ENCODE measurements at places on chromosomes 6 and 20. TPM values are rescaled to one million over a fixed set of nuclear protein-coding genes. Genes with fewer than 3 reads are reported as not detected.

The STMND1 gene
- polyA plus RNA-seq = not detected

The ELOVL4 gene
- polyA plus RNA-seq = 6.1 TPM

The C6orf52 gene
- polyA plus RNA-seq = not detected

The TRAPPC3L gene
- polyA plus RNA-seq = 0.28 TPM

The SSTR4 gene
- polyA plus RNA-seq = not detected

The PNPLA1 gene
- polyA plus RNA-seq = 0.32 TPM

The GNMT gene
- polyA plus RNA-seq = 0.10 TPM

The SOBP gene
- polyA plus RNA-seq = not detected

DNA sequence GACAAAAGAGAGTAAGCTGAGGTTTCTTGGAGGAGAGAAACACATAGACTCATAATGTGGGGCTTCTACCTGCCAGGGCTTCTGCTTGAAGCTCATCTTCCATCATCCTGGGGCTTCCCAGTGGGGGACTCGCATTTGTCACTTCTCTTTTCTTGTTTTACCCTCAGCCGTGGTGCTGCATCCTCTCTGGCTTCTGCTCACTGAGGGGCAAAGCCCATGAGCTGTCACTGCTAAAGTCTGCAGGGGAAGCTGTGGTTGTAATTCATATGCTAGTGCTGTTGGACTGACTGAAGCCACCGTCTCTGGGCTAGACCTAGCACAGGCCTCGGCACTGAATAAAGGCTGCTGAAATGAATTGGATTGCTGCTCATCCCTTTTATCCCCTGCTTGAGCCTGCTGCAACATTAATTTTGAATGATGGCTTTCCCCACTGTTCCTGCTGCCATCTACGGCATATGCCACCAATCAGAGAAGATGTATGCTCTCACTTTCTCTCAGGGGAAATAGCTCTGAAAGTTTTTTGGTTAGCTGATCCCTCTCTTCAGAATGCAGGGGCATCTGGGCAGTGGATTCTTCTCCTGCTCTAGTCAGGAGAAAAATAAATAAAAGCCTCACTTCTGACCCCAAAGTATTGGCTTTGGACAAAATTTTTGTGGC lies 568.4 kb upstream of the MAP3K7 start:
- H3K36me3 ChIP-seq = no peaks in the 10 kb centered on the region
- H3K4me3 ChIP-seq = no peak overlapping the region
- no peaks in the 10 kb centered on the region for H3K27me3 ChIP-seq
- no peak overlapping the region for H3K27ac ChIP-seq
- no peak for DNase-seq

DNA sequence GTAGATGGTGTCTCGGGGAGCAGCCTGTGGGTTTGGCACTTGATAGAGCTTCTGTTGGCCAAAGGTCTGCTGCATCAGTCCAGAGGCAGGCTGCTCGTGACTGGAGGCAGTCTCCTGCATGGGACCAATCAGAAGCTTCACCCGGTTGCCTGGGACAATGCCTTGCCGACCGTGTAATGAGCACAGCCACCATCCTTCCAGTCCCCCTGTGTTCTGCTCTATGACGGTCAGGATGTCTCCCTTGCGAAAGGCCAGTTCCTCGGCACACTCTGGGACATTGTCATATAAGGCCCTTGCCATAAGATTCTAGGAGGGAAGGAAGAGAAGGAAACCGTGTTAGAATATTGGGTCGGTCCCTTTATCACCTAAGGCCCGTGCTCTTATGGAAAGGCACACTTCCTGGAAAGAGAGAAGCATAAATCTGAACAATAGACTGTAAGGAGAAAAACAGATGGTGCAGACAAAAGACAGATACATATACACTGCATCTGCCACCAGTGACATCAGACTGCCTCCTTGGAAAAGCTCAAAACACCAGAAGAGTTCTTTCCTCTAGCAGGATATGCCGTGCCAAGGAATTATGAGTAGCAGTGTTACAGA lies 18.9 kb downstream of the NEDD9 start:
- H3K27ac ChIP-seq = no peak overlapping the region
- no peaks in the 10 kb centered on the region for H3K27me3 ChIP-seq
- H3K4me3 ChIP-seq = no peak overlapping the region
- DNase-seq = no peak
- H3K36me3 ChIP-seq = no peaks in the 10 kb centered on the region
- H3K4me1 ChIP-seq = peaks cover 30% of the 10 kb centered on the region

GRCh38 chr20:51183451-51183850 lies 160.5 kb upstream of the KCNG1 start:
- H3K27me3 ChIP-seq = peaks cover 3% of the 10 kb centered on the region
- H3K4me3 ChIP-seq = no peak overlapping the region
- no peak for DNase-seq
- no peak overlapping the region for H3K27ac ChIP-seq
- no peaks in the 10 kb centered on the region for H3K36me3 ChIP-seq

- H3K4me3 ChIP-seq = no peak overlapping the region
Observed at GRCh38 chr20:6339176-6339575, 216.3 kb upstream of the FERMT1 start.

GRCh38 chr6:33427585-33428223 lies 7.8 kb downstream of the SYNGAP1 start:
- DNase-seq = no peak
- H3K27me3 ChIP-seq = no peaks in the 10 kb centered on the region
- H3K4me3 ChIP-seq = peak overlapping the region; percentile 66
- no peaks in the 10 kb centered on the region for H3K36me3 ChIP-seq

DNA sequence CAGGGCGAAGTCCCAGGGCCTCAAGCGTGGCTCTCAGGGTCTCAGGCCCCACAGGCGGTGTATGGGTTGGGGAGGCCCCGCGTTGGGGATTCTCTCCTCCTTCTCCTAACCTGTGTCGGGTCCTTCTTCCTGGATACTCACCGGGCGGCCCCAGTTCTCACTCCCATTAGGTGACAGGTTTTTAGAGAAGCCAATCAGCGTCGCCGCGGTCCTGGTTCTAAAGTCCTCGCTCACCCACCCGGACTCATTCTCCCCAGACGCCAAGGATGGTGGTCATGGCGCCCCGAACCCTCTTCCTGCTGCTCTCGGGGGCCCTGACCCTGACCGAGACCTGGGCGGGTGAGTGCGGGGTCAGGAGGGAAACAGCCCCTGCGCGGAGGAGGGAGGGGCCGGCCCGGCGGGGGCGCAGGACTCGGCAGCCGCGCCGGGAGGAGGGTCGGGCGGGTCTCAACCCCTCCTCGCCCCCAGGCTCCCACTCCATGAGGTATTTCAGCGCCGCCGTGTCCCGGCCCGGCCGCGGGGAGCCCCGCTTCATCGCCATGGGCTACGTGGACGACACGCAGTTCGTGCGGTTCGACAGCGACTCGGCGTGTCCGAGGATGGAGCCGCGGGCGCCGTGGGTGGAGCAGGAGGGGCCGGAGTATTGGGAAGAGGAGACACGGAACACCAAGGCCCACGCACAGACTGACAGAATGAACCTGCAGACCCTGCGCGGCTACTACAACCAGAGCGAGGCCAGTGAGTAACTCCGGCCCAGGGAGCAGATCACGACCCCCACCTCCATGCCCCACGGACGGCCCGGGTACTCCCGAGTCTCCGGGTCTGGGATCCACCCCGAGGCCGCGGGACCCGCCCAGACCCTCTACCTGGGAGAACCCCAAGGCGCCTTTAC lies at the start of gene HLA-G:
Gene HLA-G (plus strand): TSS at position 247 of the 892 bp plus-strand sequence. CDS start 20 bp downstream, at position 267.
- H3K4me1 ChIP-seq = peaks cover 6% of the 10 kb centered on the region
- no peak for DNase-seq
- H3K27me3 ChIP-seq = peaks cover 11% of the 10 kb centered on the region
- H3K4me3 ChIP-seq = no peak within 1 kb of the TSS
- H3K27ac ChIP-seq = no peak within 1 kb of the TSS

GRCh38 chr6:156658186-156658965 lies 118.8 kb upstream of the ARID1B start:
- peaks cover 4% of the 10 kb centered on the region for H3K27me3 ChIP-seq
- H3K4me3 ChIP-seq = no peak overlapping the region
- H3K4me1 ChIP-seq = no peaks in the 10 kb centered on the region

DNA sequence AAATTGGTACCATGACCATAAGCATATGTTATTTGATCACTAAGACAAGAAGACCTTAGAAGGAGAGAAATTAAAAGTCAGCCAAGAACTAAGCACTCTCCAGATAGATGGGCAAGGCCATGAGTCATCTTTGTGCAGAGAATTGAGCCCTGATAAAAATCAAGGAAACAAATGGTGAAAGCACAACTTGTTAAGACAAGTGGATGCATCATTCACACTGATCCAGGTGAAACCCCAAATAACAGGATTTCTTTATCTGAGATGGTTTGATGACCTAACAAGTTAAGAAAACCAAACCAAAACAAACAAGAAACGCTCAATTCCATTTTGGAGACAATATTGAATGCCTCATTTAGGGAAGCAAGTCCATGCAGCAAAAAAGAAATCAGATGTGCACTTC lies 121.6 kb downstream of the ADAT2 start:
- no peaks in the 10 kb centered on the region for H3K27me3 ChIP-seq
- H3K36me3 ChIP-seq = no peaks in the 10 kb centered on the region
- H3K4me3 ChIP-seq = peak overlapping the region; percentile 26
- peak; percentile 89 for DNase-seq

DNA sequence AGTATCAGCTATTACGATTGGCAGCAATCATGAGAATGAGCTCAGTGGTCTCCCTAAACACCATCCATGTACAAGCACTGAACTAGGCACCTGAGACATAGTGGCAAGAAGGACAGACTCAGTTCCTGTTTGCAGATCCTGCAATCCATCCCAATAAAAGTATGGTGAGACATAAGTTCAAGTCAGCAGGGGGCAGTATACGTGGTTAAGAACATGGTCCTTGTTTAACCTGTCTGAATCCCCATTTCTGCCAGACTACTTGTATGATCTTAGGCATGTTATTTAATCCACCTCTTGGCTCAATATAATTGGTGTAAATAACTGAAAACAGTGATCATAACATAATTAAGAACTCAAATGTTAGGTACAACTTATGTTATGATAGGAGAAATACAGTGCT lies 33.2 kb upstream of the PNISR start:
- H3K4me3 ChIP-seq = no peak overlapping the region
- no peaks in the 10 kb centered on the region for H3K27me3 ChIP-seq
- peaks cover 4% of the 10 kb centered on the region for H3K36me3 ChIP-seq
- no peak overlapping the region for H3K27ac ChIP-seq
- peak; percentile 7 for DNase-seq

- H3K36me3 ChIP-seq = no peaks in the 10 kb centered on the region
- no peak for DNase-seq
- H3K27ac ChIP-seq = no peak overlapping the region
- peaks cover 13% of the 10 kb centered on the region for H3K4me1 ChIP-seq
Observed at GRCh38 chr6:17591287-17591686, 8.8 kb upstream of the FAM8A1 start.

DNA sequence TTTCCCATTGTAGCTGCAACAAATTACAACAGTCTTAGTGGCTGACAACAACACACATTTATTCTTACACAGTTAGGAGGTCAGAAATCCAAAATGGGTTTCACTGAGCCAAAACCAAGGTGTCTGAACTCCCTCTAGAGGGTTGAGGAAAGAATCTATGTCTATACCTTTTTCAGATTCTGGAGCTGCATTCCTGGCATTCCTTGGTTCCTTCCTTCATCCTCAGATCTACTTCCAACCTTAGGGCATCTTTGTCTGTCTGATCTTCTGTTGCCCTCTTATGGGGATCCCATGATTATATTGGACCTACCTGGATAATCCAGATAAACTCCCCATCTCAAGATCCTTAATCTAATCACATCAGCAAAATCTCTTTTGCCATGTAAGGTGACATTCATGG lies 540.9 kb upstream of the MAP3K7 start:
- H3K36me3 ChIP-seq = no peaks in the 10 kb centered on the region
- no peaks in the 10 kb centered on the region for H3K4me1 ChIP-seq
- DNase-seq = no peak
- H3K27me3 ChIP-seq = no peaks in the 10 kb centered on the region
- H3K4me3 ChIP-seq = no peak overlapping the region

DNA sequence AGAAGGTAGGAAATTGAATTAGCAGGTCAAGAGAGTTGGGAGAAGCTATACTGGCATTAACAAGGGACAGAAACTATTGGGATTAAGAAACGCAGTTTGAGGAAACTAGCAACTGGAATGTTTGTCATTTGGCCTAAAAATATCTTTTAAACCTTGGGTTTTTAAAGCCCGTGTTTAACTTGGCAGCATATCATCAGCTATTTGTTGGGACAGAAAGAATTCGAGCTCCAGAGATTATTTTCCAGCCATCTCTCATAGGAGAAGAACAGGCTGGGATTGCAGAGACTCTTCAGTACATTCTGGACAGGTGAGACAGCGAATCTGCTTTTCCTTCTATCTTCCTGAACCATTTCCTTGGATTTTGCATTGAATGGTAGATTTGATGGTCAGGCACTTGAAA lies 17.8 kb downstream of the ACTR5 start:
- no peak overlapping the region for H3K4me3 ChIP-seq
- peaks cover 14% of the 10 kb centered on the region for H3K4me1 ChIP-seq
- no peaks in the 10 kb centered on the region for H3K27me3 ChIP-seq
- no peak for DNase-seq
- H3K27ac ChIP-seq = no peak overlapping the region
- peaks cover 28% of the 10 kb centered on the region for H3K36me3 ChIP-seq

DNA sequence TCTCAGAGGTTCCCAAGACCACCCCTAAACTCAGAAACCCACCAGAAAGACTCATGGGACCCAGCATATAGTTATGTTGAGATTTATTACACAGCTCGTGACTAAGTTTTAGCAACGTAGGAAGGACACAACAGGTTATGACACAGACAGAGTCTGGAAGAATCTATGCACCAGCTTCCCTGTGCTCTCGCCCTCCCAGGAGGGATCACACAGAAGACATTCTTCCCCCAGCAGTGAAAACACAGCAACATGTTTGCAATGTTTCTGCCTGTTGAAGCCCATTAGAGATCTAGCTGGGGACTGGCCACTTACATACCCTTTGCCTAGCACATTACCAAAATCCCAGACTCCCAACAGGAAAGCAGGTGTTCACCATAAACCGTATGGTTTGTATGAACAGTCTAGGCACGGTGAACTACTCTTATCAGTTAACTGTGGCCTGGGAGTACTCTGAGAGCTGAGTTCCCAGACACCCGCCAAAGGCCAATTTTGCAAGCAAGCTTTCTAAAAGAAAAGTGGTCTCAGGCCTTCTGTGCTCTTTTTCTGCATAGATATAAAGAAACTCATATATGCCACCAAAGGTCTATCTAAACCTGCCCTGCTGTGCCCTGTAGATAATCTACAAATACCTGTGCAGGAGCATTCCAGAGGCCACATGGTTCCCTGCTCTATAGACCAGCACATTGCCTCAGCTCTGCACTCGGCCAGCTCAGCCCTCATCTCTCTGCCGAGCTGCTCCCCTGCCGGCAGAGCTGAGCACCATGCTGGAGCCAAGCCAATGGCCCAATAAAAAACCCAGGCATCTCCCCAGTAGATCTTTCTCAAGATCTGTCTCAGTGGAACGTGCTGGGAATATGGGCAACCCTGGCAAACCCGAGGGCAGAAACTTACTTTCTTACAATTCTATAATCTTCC lies 69.6 kb upstream of the SMIM28 start:
- no peak overlapping the region for H3K27ac ChIP-seq
- H3K4me1 ChIP-seq = peaks cover 11% of the 10 kb centered on the region
- no peak overlapping the region for H3K4me3 ChIP-seq
- DNase-seq = no peak
